ENCODE measurements at places on chromosomes 1 and 21.

GRCh38 chr21:44576025-44576420 lies 2.5 kb downstream of the KRTAP10-4 start:
- no peak for DNase-seq

DNA sequence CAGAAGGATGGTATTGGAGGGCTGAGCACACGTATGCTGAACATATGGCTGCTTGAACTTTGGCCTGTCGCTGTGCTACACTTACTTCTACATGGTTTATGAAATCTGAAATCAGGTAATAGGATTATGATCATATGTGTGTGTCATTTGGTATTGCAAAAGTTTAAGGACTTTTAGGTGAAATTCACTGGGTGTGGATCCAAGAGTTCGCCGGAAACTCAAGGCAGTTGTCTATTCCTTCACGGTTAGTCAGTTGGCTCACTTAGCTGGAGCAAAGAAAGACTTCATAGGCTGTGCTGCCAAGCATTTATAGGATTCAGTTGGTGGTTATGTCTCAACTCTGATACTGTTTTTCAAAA lies 927 bp downstream of the UAP1 start:
- peak; percentile 63 for DNase-seq

- no peak for DNase-seq
Measured at GRCh38 chr21:38487901-38488639, 10.2 kb downstream of the ERG start.

DNA sequence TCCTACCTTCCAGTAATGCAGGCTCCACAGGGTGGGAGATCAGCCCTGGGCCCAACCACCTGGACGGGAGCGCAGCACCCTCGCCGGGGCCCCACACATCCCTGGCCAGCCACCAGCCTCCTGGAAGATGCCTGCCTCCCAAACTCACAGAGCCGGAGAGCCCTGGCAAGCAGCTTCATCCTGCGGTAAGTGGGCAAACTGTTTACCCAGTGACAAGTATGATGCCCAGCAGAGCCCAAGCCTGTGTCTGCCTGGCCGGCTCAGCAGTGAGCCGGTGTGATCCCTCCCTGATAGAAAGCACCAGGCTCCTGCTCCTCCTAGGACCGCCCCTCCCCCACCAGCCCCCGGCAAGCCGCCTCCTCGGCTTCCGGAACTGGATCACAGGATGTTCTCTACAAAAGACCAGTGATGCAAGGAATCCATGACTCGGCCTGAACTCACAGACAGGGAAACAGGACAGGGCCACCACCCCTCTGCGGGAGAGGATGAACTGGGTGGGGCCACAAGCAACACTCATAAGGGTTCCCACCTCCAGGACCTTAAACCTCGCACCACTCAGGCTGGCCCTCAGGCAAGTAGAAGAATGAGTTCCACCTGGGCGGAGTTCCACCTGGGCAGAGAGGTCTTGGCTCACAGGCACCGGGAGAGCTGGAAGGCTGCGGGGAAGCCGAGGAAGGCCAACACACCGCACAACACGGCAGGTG lies 7.9 kb downstream of the ACOT7 start:
- DNase-seq = no peak

GRCh38 chr1:93358293-93358692 lies 12.6 kb downstream of the DR1 start:
- no peak for DNase-seq

- no peak for DNase-seq
Measured at GRCh38 chr1:57258557-57259325, 165.1 kb downstream of the DAB1 start.

DNA sequence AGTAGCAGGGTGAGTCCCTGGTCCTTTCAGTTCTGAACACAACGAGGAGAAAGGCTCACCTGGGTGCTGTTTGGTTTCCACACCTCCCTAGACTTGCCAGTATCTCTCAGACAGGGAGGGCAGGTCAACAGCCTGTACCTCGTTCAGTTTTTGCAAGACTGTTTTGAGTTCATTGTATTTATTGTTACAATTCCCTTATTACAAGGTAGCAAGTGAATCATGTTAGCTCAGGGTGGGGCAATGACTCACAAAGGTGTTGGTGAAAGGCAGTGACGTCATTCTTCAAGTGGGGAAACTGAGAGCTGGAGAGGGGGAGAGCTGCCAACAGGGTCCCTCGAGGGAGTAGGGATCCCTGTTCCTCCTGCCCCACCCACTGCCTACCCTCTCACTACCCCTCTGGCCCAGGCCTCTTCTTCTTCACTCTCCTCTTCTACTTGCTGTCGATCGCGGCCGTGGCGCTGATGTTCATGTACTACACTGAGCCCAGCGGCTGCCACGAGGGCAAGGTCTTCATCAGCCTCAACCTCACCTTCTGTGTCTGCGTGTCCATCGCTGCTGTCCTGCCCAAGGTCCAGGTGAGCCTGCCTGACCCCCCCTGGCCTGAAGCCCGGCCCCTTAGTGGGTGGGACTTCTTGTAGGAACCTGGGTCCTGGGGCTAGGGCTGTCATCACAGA lies 13.4 kb downstream of the SERINC2 start:
- no peak for DNase-seq

GRCh38 chr1:176949033-176949662 lies 215.4 kb downstream of the ASTN1 start:
- no peak for DNase-seq

DNA sequence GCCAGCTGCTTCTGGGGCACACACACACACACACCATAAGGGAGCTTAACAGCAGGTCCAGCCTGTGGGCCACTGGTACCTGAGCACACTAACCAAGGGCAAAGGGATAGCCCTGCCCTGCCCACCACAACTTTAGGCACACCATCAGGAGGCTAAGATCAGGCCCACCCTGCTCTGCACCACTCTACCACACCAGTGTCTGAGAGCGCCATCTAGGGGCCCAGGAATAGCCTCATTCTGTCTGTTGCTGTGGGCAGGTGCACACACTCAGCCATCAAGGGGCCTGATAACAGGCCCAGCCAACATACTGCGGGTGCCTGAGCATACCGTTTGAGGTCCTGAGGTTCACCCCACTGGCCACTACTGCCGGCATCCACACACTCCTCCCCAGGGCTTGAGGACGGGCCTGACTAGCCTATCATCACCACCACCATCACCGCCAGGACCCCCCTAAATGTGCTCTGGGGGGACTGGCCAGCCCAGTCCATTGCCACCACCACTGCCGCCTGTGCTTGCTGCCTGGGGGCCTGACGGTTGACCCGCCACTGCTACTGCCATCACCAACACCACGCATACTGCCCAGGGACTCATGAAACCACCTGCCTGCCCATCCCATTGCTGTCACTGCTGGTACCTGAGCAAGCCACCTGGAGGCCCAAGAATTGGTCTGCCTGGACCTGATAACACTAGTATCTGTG lies 31.3 kb downstream of the NSL1 start:
- no peak for DNase-seq

DNA sequence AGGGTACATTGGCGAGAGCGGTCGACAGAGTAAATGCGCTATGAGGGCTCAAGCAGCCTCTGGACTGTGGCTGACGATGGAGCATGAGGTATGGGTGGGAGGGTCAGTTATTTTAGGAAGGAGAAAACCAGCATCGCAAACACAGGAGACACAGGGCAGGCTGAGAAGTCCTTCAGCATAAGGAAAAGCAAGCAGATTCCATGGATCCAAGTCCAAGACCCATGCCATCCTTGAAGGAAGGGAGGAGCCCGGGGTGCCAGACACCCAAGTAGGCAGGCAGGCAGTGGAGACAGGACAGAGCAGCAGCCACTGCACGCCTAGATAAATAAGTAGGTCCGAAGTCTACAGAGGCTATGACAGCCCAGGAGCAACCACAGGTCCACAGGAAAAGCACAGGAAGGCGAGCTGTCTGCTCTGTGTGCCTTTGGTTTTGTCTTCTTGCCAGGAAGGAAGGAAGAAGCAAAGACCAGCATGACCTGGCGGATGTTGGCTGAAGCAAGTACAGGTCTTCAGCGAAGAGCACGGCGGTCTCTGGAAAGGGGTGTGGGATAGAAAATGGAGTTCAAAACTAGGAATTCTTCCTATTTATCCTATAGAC lies 76.4 kb upstream of the SLC45A1 start:
- DNase-seq = peak; percentile 24

DNA sequence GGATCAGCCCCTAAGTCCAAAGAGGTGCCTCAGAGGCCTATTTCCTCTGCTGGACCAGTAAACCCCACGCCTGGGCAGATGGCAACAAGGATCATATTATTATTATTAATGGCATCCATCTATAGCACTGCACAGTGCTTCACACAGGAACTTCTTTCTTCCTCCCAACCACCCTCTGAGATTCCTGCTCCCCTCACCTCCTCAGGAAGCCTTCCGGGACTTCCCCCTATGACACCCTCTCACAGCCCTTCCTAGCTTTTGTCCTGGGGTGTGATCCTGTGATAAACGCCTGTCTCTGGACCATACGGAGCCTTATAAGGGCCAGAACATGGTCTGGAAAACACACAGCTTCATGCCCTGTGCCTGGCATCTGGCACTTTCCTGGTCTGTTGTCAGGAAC lies 3.2 kb downstream of the FBXO2 start:
- DNase-seq = no peak

DNA sequence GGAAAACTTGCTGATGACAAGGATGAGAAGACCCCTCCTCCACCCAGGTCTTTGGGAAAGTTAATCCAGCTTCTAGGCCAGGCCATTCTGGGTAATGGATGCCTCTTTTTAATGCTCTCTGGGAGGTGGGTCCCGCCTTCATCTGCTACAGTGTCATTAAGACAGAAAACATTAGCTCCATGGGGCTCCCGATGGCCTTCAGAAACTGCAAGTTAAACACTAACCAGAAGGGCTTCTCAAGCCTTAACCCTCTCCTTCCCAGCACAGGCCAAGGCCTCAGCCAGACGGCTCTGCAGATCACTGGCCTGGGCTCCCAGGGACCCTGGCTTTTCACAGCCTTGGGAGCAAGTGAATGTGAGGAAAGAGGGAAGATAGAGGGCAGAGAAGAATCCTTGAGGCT lies 364.9 kb downstream of the MATN1 start:
- DNase-seq = no peak

Measured in KG1 (cell line).